Activated T-cell treated with anti-CD3 and anti-CD28 coated beads, Interleukin-2, amount 50 U/mL, for 24 hours (primary cell): ENCODE measurements at places on chromosomes 16 and 17.

DNA sequence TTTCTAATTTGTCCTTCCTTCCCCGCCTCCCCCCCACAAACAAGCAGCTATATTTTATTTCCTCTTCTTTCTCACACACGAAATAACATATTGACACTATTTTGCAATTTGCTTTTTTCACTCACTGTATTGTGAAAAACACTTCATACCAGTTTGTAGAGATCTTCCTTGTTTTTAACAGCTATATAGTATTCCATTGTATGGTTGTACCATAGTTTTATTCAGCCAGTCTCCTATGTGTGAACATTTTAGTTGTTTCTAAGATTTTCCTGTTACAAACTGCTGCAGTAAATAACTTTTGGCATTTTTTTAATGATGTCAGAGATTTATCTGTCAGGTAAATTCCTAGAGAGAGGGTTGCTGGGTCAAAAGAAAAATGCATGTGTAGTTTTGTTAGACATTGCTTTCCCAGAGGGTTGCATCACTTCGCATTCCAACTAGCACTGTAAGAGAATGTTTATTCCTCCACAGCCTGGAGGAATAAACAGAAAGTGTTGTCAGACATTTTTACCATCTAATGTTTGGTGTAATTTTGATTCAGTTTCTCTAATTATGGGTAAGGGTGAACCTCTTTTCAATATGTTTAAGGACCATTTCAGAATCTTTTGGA lies 101.2 kb downstream of the MRTFB start:
- DNase-seq = no peak

- DNase-seq = no peak
Observed at GRCh38 chr16:56370875-56371659, 54.3 kb downstream of the AMFR start.

DNA sequence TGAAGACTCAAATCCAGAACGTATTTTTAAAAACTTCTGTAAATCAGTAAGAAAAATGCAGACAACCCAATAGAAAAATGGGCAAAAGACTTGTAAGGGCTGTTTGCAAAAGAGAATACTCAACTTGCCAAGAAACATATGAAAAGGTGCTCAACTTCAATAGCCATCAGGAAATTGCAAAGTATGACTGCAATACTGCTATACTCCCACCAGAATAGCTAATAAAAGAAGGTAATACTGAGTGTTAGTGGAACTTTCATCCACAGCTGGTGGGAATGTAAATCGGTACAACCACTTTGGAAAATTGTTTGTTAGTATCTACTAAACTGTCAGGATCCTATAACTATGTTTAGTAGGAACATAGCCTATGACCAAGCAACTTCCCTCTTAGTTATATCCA lies 48.1 kb downstream of the TBX4 start:
- DNase-seq = no peak

GRCh38 chr16:27346819-27347218 lies 33.0 kb downstream of the IL4R start:
- DNase-seq = no peak

DNA sequence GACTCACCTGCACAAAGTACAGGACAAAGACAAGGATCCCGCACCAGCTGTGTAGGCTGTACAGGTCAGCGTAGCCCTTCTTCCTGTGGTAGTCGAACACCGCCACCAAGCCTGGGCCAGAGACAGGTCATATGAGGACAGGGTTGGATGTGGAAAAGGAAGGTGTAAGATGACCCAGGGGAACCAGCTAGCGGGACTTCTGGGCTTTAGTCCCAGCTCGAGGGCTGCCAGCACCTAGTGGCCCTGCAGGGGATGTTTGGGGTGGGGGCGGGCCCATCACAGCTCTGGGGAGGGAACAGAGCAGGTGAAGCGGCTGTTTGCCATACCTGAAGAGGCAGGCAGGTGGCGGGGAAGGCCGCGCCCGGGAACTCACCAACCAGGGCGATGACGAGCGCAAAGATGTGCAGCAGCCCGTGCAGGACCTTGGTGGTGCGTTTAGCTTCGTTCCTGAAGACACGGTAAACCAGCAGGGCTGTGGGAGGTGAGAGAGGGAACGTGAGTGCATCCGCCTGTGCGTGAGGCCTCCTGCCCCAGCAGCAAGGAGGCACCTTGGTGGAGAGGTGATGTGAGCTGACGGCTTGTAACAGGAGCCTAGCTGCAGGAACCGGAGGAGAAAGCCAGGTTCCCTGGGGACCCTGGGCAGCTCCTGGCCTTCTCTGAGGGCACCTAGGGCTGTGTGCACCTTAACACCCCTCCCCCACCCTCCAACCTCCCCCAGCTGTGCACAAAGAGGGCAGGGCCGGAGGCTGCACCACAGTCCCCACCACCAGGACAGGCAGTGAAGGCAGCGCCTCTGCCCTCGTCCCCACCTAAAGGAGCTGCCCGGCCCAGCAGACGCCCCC lies 10.2 kb downstream of the CYB561 start:
- no peak for DNase-seq

- DNase-seq = no peak
Observed at GRCh38 chr16:55570159-55570558, 3.7 kb downstream of the CAPNS2 start.

DNA sequence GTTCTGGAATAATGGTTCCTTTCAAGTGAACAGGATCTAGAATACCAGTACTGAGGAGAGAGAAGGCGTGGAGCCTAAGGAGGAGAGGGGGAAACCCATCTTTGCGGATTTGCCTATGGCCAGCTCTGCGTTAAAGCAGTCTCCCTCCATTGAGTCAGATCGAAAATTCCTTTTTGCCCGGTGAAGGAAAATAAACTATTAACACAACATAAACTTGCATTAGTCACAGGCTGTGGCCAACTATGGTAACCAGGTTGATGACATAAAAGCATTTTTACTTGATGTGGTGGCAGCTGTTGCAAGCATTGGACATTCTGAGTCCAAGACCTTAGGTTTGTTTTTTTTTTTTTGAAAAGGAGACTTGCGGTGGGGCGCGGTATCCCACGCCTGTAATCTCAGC lies 8.9 kb downstream of the LDAF1 start:
- DNase-seq = no peak

- DNase-seq = no peak
Observed at GRCh38 chr16:83403761-83404160, 404.0 kb upstream of the HSBP1 start.

DNA sequence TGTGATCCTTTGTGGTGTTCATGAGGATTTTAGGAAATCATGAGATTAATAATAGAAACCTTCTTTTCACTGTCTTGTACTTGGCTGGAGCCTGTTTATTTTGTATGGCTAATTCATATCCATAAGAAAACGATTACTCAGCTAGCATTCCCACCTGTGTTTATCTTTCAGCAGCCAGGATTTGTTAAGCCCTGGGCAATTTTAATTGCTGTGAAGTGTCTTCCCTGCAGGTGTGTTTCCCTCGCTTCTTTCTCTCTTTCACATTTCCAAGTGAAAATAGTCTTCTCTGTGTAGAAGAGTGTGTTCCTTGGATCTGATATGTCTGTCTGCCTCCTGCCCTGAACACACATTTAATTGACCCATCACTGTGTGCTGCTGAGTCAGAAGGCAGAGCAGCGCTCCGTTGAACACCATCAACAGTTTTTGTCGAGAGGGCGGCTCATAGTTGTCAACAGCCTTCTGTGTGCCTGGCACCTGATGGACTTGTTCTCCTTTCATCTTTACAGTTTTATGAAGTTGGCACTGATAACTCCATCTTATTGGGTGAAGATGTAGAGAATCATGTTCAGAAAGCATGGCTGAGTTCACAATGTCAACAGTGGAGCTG lies 83.2 kb downstream of the SPECC1 start:
- no peak for DNase-seq

GRCh38 chr17:4800462-4801196 lies 1.5 kb downstream of the C17orf114 start:
- DNase-seq = no peak

- no peak for DNase-seq
Observed at GRCh38 chr16:51103590-51103989, 47.5 kb downstream of the SALL1 start.

GRCh38 chr17:57874434-57875289 lies 24.8 kb upstream of the MRPS23 start:
- peak; percentile 64 for DNase-seq

DNA sequence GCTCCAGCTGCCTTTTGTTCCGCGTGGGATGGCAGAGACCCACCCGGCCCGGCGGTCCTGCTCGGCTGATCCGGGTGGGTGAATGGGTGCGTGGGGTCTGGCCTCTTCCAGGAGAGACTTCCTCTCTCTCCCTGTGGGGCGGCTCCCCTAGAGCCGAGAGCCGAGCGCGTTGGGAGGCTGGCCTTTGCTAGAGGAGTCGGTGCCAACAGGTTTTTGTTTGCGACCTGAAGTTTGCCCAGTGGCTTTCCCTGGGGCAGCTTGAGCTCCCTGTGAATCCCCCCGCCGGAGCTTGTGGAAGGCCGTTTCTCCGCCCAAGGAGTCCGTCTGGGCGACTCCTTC lies 970 bp downstream of the EPN2 start:
- peak; percentile 40 for DNase-seq

- DNase-seq = no peak
Observed at GRCh38 chr17:42129109-42129837, 6.7 kb downstream of the HSPB9 start.

GRCh38 chr16:976389-976931 lies 5.1 kb upstream of the SOX8 start:
- no peak for DNase-seq

- DNase-seq = no peak
Observed at GRCh38 chr16:77657016-77657415, 65.3 kb upstream of the NUDT7 start.

GRCh38 chr17:39755554-39756379 lies 18.0 kb downstream of the GRB7 start:
- peak; percentile 77 for DNase-seq

- no peak for DNase-seq
Observed at GRCh38 chr16:1362807-1363206, 11.1 kb downstream of the GNPTG start.

DNA sequence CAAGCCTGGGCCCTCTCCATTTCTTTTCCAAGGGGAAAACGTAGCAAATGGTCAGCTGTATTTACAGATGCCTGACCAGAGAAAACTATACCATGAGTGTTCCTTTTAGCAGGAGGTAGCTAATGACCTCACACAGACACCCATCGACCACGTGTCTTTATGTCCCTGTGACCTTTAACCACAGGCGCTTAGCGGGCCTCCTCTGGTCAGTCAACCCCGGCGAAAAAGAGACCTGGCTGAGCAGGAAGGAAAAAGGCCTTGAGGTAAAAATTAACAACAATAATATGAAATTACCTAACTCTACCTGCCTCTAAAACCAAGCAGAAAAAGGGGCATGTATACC lies 9.1 kb downstream of the NUDT16L1 start:
- DNase-seq = no peak

GRCh38 chr16:337975-338575 lies 14.4 kb downstream of the AXIN1 start:
- no peak for DNase-seq

- no peak for DNase-seq
Observed at GRCh38 chr16:70481929-70482536, 27.6 kb downstream of the FCSK start.

- no peak for DNase-seq
Observed at GRCh38 chr17:80948019-80948975, 43.3 kb upstream of the CHMP6 start.

GRCh38 chr17:74840989-74841666 lies 18.6 kb downstream of the GRIN2C start:
- no peak for DNase-seq
